ENCODE measurements at places on chromosomes 11 and 22.

GRCh38 chr11:44651535-44652155 lies 75.1 kb upstream of the TSPAN18 start:
- DNase-seq = no peak

DNA sequence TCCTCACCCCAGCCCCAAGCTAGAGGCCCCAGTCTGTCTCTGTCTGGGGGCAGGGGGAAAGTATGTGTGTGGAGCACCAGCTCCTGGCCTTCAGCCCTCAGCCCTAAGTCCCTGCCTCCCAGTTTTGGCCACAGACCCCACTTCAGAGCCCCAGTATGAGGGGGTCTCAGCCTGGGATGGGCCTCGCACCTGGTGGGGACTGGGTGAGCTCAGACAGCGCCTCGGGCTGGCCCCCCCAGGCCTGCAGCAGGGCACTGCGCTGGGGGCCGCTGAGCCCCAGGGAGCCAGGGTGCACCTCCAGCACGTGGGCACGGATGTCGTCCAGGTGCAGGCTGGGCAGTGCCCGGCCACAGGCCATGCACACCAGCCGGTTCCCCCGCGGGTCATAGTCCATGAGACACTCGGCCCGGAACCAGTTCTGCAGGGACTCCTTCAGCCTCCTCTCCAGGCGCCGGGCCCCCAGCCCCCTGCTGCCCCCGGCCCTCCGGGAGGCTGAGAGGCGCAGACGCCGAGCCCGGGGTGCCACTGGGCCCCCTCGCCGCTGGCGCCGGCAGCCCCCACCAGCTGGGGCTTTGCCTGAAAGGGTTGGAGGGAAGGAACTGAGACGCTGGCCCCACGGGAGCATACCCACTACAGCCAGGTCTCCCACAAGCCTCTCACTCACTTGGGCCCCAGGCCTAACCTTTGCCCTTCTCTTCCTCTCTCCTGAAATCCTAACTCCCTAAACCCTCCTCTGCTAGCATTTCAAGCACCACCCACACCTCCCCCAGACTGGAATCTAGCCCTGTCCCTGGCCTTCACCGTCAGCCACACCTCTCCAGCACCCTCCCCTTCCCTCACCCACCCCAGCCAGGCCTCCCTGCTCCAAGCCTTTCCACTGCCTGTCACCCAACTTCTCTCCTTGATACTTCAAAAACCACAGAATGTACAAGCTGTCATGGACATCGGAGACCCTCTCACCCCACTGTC lies 3.6 kb downstream of the ZFTA start:
- no peak for DNase-seq

DNA sequence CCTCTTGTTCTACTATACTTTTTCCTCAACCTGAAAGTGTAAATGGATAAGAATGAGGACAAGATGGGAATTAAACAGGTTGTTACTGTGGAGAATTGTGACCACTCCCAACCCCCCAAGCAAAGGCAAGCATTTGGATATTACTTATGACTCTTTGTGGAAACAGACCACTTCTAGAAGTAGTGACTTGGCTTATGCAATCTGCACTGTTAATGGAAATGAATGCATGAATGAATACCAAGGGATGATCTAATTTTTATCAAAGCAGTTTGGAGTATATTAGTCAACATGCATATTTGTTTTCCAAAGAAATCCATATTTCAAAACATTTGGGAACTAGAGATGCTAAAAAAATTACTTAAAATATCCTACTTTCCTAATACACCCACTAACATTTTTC lies 35.3 kb downstream of the AMOTL1 start:
- no peak for DNase-seq

DNA sequence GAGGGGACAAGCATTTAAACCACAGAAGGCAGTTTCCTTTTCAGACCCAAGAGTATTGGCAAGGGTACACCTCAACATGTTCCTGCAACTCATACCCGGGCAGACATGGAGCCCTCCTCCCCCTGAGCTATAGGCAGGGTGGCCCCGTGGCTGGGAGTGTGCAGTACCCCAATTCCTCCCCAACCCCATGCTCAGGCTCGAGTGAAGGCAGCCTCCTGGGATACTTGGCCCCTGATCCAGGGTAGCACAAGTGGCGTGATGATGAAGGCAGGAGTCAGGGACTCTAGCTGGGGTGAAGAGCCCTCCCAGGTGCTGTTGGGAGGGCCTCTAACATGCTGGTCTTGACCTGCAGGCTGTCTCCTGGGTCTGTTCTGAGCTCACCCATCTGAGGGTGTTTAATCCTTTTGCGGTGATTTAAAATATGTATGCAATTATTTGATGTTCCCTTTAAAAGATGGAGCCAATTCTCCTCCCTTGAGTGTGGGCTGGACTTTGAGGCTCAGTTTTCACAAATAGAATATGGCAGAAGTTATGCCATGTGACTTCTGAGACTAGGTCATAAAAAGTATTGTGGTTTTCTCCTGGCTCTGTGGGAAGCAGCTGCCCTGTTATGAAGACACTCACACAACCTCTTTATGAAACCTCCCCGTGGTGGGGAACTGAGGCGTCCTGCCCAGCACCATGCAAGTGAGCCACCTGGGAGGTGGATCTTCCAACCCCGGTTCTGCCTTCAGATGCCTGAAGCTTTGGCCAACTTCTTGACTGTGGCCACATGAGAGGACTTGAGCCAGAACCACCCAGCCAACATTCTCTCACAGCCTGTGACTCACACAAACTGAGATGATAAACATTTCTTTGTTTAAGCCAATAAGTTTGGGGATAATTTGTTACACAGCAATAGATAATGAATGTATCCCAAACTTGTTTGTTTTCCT lies 54.7 kb upstream of the NECTIN1 start:
- DNase-seq = no peak

DNA sequence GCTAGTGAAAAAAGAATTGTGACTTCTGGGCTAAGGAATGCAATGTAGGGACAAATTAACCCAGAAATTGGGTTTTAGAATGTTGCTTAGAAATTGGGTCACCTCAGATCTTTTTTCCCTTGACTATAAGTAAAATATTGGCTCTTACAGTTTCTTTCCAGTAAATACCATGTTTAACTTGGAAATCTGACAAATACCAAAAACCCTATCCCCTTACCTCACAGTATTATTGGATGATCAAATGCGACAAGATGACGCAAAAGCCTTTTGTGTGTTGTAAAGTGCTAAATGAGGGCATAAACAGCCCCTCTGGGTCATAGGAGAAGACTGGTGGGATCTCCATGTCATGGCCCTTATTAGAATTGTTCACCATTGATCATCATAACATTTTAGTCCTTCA lies 6.1 kb upstream of the UPB1 start:
- no peak for DNase-seq

DNA sequence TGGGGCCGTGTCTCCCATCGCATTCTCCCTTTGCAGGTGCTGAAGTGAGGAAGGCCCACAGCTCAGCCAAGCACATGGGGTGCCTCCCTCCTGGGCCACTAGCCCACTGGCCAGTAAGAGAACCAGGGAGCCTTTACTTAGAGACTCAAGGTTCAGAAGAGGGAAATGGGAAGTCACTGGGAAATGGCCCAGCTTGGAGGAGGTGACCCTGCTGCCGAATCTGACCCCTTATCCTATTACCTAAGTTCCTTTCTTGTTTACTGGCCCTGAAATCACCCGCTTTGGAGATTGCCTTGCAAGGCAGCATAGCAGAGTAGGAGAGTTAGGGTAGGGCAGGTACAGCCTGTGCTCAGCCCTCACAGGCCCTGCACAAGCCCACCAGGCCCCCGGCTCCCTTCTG lies 24.4 kb downstream of the UPB1 start:
- no peak for DNase-seq

- no peak for DNase-seq
Measured at GRCh38 chr11:94885581-94885980, 87.8 kb downstream of the CWC15 start.

DNA sequence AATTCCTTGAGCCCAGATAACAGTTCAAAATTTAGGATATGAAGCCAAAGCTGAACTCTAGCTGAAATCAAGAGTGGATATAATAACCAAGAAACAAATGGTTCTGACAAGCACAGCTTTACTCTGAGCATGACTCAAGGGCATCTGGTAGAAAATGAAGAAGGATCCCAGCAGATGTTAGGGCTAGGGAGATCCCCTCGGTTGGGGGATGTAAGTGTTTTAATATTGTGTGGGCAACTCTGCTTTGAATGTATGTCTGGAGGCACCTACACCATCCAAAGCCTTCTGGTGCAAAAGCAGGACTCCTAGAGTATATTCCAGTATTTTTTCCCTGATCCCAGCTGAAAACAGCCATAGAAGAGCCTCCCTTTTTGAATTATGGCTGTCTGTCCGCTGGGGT lies 61.7 kb downstream of the FLI1 start:
- DNase-seq = no peak

DNA sequence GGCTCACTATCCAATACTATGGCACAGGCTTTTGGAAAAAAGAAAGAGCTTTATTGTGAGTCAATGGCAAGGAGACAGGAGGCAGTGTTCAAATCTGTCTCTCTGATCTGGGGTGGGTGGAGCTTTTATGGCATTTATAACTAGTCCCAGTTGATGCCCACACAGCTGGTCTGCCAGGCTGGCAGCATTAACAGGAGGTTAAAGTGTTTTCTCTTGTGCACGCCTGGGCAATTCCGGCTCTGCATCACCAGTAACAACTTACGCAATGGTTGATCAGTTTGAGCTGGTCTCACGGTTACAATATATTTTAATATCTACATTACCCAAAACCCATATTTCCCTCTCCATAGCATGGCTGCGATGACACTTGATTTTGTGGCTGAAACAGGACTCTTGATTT lies 15.1 kb upstream of the SMIM38 start:
- no peak for DNase-seq

DNA sequence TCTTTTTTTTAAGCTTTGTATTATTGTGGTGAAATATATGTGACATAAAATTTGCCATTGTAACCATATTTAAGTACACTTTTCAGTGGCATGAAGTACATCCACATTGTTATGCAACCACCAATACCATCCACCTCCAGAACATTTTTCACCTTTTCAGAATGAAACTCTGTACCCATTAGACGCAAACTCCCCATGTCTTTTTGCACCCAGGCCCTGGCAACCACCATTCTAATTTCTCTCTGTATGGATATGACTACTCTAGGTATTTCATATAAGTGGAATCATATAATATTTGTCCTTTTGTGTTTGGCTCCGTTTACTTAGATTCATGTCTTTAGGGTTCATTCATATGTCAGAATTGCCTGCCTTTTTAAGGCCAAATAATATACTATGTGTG lies 182.8 kb upstream of the TBCEL start:
- DNase-seq = no peak

- DNase-seq = no peak
Measured at GRCh38 chr22:28984482-28985158, 77.0 kb downstream of the C22orf31 start.
